ENCODE measurements at places on chromosomes 5 and 9.

DNA sequence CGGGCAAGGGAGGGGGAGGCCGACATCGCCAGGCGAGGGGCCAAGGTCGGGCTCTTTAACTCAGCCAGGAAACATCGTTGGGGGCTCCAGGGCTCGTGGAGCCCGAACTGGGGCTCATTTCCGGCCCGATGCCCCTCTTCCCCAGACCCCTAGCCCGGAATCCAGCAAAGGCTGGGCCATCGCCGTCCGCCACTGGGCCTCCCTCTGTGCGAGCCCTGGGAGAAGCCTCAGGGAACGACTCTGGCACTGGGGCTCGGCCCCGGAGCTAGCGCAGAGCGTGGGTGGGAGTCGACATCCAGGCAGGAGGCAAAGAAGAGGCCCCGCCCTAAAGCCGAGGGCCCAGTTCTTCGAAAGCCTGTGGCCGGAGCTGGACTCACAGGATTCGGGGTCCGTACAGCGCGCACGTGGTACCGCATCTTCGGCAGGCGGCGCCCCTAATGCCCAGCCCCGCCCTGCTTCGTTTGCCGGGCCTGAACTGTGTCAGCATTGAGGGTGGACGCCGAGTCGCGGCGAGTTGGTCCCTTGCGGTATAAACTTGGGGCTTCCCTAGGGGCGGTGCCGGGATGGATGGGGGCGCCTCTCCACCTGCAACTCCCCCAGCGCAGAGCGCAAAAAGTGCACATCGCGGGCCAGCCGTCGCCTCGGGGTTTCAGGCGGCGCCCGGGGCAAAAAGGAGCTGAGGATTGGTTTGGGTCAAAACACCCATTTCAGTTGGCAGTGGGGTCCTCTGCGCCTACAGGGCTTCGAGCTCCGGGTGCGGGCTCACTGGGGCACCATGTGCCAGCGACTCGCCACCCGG, 3.6 kb upstream of the PAX5 start:
- DNase-seq, result peak; percentile 55

- peak; percentile 80 for DNase-seq
Observed at GRCh38 chr5:177317959-177318377, 6.3 kb upstream of the MXD3 start.

GRCh38 chr5:12100542-12100941, 196.3 kb upstream of the CTNND2 start:
- no peak for DNase-seq

GRCh38 chr5:38023371-38023770, 183.5 kb upstream of the GDNF start:
- DNase-seq, result no peak

DNA sequence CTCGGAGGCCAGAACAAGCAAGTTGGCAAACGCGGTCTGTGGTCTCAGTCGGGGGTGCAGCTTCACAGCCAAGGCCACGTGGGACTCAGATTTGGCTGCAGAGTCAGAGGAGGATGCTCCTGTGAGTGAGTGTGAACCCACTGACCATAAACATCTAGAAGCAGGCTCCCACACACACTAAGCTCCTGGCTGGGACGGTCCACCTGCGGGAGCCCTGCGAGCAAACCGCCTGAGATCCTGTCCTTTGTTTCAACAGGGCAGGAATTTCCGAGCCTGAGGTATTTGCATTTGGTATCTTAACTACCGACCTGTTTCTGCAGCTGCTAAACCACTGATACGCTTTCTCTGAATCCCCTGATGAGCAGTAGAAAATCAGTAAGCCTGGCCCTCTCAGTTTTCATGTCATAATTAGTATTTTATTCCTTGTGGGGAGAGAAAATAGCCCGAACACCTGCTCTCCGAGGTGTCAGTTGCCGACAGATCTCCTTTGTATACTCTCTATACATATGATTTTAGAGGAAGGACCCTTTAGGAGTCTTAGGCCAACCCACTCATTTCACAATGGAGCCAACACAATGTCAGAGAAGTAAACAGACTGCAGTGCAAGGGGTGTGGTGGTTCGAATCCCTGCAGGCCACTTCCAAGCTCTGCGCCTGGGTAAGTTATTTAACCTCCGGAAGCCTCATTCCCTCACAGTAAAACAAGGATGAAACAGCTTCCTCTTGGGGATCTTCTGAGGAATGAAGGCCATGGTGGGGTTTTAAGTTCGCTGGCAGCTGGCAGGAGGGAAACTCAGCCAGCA, 40.9 kb upstream of the PWWP2A start:
- DNase-seq, result peak; percentile 96

DNA sequence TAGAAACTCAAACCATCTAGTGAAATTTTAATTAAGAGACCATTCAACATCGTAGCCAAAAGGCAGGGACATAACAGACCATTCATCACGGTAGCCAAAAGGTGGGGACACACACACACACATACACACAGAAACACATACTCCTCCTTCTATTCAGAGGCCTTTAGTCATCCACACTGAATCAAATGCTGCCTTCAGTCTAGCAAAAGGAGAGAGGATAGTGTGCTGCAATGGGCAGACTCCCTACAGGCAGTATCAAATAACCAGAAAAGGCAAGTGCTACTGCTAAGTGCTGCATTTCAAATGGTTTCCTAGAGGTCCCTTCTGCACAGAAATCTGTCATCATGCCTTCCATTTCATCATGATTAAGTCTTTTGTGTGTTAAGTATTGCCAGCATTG, 303.9 kb downstream of the TRIM32 start:
- DNase-seq, result no peak

GRCh38 chr5:56607551-56607950, 207.8 kb upstream of the MAP3K1 start:
- peak; percentile 82 for DNase-seq

- DNase-seq, result no peak
Observed at GRCh38 chr5:109028608-109029299, 281.1 kb downstream of the FER start.

DNA sequence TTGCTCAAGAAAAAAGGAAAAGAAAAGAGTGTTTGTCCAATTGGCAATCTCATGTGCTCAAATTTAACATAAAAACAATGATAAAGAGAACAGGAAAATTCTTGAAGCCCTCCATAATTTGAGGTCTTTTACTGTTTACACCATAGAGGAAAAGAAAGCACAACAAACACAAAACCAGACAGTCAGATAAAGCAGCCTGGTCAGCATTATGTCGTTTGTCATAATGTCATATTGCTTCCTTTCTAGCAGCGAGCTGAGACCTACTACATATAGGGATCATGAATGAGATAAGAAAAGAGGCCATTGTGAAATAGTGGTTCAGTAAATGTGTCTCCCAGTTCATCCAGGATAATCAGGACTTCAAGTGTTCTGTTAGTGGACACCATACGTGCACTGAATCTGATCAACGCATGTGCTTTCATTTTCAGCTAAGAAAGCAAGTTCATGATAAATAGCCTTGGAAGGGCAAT, 64.7 kb upstream of the SELENOP start:
- no peak for DNase-seq

- DNase-seq, result no peak
Observed at GRCh38 chr5:113117543-113118115, 141.0 kb downstream of the DCP2 start.

- DNase-seq, result no peak
Observed at GRCh38 chr5:10592601-10593000, 28.7 kb downstream of the ANKRD33B start.

GRCh38 chr9:96195541-96195940, 106.4 kb downstream of the HSD17B3 start:
- DNase-seq, result no peak

DNA sequence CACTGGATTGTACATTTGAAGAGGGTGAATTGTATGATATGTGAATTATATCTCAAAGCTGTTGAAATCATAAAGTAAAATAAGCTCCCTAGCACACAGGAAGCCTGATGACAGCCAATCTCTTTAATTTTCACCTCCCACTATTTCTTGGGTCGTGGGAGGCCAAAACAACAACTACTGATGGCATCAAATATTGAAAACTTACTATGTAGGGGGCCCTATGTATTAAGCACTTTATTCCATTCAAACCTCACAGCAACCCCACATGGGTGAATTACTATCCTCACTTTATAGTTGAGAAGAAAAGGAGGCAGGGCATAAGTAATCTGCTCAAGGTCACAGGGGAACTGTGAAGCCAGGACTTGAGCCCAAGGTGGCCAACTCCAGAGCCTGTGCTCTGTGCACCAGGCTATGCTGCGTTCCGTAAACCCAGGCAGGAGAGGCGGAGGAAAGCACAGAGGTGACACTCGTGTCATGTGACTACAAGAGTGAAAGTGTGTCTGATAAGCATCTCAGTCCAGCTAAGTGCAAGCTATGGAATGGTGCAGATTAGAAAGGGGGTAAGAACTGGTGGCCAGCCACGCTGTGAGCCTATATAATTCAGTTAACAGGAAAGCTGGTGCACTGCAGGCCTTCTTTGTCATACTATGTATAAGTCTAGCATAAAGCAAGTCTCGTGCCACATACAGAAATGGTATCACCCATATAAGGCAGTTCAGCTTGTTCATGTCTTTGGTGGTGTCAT, 221.0 kb downstream of the DCP2 start:
- no peak for DNase-seq

DNA sequence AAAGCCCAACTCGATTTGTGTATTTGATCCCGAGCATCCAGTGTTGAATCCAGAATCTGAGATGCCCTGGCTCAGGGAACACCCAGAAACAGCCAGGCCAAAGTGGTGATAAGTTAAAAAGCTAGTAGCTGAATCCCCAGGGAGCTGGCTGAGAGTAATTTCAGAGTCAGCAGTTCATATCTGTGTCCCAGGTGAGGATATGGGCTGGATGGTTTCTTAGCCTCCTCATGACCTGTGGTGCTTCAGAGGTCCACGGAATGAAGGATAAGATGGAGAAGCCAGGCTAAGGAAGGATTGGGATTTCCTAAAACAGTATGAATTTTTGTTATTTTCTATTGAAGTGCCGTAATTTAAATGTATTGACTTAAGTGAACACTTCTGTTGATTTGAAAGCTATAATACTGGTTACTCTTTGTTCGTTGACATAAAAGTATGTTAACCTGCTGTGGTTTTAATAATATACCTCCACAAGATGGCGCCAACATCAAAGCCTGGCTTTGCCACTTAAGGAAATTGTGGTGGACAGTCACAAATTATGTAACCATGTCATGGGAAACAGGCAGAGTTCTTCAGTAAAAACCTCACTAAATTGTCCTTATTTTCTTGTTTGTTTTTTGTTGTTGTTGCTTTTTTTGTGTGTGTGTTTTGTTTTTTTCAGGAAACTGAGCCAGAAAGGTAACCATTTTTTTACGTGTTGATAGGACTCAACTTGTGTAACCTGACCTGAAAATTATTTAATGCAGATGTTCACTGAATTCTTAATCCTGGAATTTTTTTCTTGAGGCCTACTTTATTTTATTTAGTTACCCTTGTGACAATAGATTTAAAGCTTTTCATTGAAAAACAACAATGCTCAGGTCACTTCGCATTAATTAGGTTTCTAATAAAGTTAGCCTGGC, 11.4 kb downstream of the MTAP start:
- DNase-seq, result peak; percentile 73

GRCh38 chr5:51201024-51201423, 182.2 kb upstream of the ISL1 start:
- no peak for DNase-seq

- peak; percentile 8 for DNase-seq
Observed at GRCh38 chr9:105637787-105638395, 24.4 kb upstream of the TAL2 start.

GRCh38 chr9:20335668-20336332, 286.5 kb downstream of the MLLT3 start:
- DNase-seq, result no peak

GRCh38 chr5:96885518-96886338, 9.4 kb downstream of the ERAP2 start:
- no peak for DNase-seq

GRCh38 chr5:77322406-77322805, 111.9 kb downstream of the PDE8B start:
- peak; percentile 77 for DNase-seq

GRCh38 chr9:125726456-125727132, 19.6 kb upstream of the MAPKAP1 start:
- no peak for DNase-seq

GRCh38 chr9:13552606-13553215, 273.2 kb upstream of the MPDZ start:
- DNase-seq, result no peak

DNA sequence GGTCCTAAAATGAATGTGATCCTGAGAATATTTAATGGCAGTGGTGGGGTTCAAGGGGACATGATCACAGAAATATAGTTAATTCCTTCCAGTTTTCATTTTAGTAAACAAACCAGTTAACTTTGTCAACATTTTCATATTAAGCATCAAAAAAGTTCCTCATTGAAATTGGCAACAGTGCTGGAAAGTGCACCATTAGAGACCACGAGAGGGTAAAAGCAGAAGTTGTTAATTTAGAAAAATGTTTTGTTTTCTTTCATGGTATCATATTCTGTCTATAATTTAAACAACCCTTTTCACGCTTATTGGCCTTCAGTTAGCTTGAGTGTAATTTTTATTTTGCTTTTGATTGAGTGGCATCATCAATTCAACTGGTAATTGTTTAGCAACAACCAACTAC, 11.9 kb downstream of the GIN1 start:
- DNase-seq, result no peak

DNA sequence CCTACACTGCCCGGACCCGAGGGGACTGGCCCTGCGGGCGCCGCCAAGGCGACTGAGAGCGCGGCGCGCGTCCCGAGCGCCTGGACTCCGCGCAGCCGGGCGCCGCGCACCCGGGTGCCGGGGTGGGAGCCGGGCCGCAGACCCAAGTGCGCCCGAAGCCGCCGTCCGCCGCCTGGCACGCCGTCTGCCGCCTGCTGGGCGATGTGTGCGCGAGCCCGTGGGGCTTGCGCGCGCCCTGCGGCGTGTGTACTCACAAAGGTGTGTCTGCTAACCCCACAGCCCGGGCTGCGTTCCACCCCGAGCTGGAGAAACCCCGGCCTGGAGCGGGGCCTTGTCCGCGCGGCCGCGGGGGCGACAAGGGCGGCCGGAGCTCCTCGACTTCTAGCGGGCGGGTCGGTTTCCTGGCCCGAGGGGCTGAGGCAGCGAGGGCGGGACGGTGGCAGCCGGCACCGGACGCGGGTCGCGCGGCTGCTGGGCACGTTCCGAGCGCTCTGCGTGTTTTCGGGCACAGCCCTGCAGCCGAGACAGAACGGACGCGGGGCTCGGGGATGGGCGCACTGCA, 1.1 kb upstream of the ZSWIM6 start:
- DNase-seq, result peak; percentile 76

DNA sequence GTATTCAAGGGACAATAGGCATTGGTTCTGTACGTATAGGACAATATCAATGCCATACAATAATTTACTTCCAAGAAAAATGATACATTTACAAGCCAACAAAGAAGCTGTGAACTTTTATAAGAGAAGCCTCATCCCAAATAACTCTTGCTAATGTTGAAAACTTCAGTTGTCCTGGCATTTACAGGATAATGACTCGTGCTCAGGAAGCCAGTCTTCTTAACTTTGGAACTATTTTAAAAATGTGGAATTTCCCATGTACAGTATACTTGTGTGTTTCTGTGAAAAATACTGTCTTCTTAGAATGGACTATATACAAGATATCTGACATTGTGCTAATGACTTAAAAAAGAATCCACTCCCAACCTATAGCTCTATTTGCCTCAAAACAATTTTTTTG, 1479.3 kb upstream of the CDH9 start:
- DNase-seq, result no peak

DNA sequence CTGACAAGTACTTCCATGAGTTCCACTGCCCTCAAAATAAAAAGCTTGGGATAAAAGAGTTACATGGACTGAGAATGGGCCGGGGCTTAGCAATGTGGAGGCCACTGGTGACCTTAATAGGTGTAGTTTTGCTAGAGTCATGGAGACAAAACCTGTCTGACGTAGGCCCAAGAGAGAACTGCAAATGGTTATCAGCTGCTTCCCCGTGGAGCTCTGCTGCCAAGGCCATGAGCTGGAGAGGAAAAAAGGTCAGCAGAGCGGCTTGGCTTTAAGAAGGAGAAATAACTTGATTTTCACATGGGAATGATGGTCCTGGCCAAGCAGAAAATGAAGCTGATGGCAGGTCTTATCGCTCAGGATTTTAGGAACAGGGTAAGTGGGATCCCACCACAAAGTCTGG, 3.7 kb upstream of the SURF6 start:
- no peak for DNase-seq

Data from mesendoderm (in vitro differentiated cells).